ENCODE measurements at places on chromosomes 1 and 21.

GRCh38 chr1:83929184-83929583 is 69.7 kb downstream of the TTLL7 start:
- DNase-seq, result peak; percentile 74

DNA sequence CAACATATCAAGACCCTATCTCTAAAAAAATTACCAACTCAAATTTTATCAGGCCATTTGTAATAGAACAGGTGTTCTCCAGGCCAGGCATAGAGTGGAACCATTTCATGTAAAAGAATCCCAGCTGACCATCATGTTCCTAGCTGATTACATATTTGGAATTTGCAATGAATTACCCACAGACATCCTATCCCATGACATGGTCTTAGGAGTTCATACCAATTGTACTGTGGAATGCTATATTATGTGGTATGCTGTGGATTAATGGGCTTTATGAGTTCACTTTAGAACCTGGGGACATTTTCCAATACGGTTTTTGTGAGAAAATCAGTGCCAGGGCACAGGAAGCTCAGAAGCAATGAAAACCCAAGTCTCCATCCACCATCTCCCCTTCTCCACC is 110.3 kb downstream of the ZNF281 start:
- DNase-seq, result no peak

- no peak for DNase-seq
Measured at GRCh38 chr1:53090227-53091147, 28.5 kb downstream of the PODN start.

DNA sequence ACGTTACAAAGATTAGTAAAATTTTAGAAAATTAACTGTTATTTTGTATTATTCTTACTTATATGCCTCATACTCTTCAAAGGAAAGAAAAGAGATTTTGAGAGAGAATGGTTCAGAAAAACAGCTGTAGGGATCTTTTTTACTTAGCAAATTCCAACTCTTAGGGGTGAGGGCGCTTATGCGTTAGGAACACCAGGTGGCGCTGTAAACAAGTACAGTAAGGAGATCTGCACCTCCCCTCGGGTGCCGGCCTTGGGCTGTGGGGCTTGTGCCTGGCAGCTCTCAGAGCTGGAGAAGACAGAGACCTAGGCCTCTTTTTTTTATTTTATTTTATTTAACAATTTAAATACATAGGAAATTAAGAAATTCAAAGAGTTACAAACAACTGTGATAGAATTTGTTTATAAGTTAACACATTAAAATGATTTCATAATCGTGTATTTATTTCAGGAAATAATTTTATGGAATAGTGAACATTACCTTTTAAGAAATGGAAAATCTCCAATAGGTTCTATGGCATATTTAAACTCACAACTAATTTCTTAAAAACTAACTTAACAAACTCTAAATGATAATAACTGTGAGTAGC is 32.6 kb downstream of the UTP25 start:
- DNase-seq, result peak; percentile 93

GRCh38 chr1:55626326-55626725 is 411.2 kb upstream of the USP24 start:
- peak; percentile 65 for DNase-seq

Measured in fibroblast of pulmonary artery (primary cell).